NCI-H1092 treated with DMSO at 0.1 percent for 48 hours (cell line): ENCODE measurements at places on chromosomes 5 and 9.

DNA sequence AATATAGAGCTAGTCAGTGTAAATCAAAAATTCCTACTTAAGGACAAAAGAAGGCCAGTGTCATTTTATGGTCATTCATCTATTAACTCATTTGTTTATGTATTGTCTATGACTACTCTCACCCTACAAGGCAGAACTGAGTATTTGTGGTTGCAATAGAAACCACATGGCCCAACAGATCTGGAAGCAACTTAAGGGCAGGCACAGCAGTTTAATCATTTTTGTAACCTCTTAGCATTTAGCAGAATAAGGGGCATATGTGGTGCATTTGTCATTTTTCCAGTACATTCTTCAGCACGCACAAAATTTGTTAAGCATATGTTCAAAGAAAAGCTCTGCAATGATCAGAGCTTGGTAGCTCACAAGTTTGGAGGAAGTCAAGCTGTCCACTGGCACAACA lies 1.1 kb downstream of the FKBP15 start:
- no peak for DNase-seq

- peak; percentile 42 for DNase-seq
These were observed 314.5 kb downstream of the CCDC171 start for GRCh38 chr9:15867334-15867733.

DNA sequence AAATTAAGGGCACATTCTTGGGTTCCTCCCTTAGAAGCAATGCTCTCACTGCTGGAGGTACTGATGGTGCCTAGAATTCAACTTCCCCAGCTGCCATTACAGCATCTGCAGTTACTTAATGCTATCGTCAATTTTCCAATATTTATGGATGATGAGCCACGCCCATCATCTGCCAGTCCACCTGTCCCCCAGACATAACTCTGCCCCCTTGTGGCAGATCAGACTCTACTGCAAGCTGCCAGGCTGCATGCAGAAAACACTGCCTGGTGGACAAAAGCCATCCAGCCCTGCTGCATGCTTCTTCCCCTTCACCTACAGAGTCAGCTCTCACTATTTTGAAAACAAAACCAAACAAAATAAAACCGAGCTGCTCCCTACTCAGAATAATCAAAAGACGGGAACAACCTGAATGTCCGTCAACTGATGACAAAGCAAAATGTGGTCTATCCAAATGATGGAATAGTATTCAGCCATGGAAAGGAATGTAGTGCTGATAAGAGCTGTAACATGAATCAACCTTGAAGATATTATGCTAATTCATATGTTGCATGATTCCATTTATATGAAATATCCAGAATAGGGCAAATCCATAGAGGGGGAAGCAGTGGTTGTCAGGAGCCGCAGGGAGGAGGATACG lies 66.4 kb downstream of the RETREG1 start:
- no peak for DNase-seq

DNA sequence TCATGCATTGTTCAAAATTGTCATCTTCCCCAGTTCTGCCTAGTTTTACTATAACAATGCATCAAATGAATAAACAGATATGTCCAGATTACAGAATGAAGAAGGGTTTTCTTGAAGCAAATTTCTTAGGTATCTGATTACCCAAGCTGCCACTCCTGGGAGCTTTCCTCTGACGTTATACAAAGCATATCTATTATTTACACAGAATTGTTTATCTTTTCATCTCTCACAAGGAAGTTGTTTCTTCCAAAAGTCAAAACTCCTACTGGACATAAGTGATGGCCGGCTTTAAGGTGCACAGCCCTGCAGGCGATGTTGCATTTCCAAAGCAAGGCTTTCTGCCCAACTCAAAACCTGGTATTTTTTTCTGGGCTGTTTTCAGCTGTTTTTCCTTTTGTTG lies 73.4 kb upstream of the ANKH start:
- no peak for DNase-seq

DNA sequence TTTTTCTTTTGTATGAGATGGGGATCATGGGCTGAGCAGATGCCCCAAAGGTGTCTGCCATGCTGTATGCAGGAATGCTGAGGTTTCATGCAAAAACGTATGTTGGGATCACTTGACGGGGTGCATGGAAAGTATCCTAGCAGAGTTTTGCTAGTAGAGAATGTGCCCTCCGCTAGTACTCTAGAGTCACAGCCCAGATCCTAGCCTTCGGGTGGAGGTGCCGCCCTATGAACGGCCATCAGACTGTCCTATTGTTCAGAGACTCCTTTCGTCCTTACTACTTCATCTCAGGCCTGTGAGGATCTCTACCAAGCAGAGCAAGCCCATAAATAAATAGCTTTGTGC lies 69.6 kb upstream of the SPATA31E1 start:
- no peak for DNase-seq

DNA sequence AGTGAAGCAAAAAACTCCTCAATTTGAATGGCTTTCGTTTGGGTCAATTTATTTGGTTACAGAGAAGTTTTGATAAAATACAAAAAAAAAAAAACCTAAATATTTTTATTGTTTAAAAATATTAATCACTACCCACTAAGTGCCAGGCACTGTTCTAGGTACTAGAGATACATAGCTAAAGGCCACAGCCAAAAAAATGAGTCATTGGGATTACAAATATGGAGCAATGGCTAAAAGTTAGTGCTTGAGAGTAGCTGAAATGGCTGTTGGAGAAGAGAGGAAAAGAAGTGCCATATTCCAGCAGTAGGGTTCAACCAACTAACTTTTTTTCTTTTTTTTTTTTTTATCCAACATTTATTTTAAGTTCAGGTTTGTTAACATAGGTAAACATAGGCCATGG lies 130.1 kb upstream of the PTGER4 start:
- no peak for DNase-seq
